Vagina (tissue), 2 donors: ENCODE measurements at places on chromosomes 13 and 19. TPM values are rescaled to one million over a fixed set of nuclear protein-coding genes. Genes with fewer than 3 reads are reported as not detected.

DNA sequence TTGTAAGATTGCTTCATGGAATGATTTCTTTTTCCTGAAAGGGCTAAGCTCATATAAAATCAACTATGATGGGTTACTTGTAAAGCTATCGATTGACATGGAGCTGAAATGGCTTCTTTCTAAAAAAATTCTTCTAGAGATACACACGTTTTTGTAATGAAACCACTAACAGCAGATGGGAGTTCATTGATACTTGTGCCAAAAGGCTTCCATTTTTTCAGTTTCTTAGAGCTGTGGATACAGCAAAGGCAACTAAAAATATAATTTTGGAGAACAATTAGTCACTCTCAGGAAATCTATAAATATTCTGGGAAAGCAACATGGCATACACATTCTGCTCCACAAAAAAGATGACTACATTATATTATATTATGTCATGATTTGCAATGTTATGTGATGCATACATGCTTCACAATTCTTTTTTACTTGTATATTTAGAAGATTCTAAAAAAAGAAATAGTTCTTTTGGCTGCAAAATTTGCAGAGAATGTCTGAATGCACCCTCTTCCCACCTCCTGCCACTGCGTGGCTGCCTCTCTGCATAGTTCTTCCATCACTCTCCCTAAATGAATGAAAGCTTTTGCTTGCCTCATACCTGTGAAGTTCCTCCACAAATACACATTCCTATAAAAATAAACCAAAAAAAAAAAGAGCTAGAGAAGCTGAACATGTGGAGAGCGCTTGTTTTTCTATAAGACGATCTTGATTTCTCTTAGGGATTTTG lies 802.5 kb downstream of the EFNB2 start:
- H3K4me3 ChIP-seq, result no peak overlapping the region
- no peak overlapping the region for H3K27ac ChIP-seq
- H3K4me1 ChIP-seq, result no peaks in the 10 kb centered on the region
- no peaks in the 10 kb centered on the region for H3K36me3 ChIP-seq
- H3K27me3 ChIP-seq, result no peaks in the 10 kb centered on the region

DNA sequence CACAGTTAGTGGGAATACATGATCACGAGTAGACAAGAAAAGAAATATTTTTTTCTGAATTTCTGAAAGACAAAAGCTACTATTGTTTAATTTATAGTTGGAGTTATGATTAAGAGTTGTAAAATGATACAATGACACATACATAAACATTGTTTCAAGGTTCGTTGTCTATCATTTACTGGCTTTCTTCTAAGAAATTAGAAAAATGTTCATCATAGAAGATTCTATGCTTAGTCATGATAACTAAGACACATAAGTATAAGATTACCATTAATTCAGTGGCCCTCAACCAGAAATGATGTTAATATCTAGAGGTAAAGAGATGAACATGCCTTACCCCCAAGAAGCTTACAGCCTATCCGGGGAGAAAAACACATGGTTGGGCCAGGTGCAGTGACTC lies 1832.8 kb upstream of the PRR20A start:
- no peaks in the 10 kb centered on the region for H3K27me3 ChIP-seq
- H3K27ac ChIP-seq, result no peak overlapping the region
- no peak for DNase-seq
- H3K4me1 ChIP-seq, result no peaks in the 10 kb centered on the region
- no peaks in the 10 kb centered on the region for H3K36me3 ChIP-seq

Gene ZNF528
- 11.0 TPM for total RNA-seq

DNA sequence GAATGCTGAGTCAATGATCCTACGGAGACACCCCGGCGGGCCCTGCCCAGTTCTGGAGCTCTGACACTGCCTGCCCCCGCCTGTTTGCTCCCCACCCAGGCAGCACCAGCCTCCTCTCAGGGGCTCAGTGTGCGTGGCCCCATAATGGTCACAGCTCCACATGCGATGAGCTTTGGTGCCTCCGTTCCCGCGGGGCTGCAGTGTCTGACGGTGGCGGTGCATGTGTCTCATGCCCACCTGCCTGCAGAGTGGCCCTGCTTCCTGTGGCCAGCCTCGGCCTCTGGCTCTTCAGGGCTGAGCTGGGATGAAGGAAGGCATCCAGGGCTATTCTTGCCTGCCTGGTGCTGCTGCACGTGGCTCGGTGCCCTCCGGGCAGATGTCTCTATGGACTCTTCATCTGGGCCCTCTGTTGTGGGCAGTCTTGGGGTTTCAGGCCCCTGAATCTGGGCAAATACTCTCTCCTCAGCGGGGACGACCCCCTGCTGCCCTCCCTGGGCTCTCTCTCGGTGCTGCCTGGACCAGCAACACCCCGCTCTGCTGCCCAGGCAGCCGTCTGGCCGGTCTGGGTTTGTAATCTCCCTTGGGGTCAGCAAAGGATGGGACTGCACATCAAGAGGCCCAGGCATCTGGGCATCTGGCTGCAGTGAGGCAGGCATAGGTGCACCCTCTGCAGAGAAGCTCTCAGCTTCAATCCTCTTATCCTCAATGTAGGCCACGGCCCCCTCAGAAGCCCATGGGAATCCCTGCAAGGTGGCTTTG lies 19.3 kb upstream of the TMEM255B start:
- no peaks in the 10 kb centered on the region for H3K36me3 ChIP-seq
- no peak for DNase-seq
- H3K4me1 ChIP-seq, result peaks cover 8% of the 10 kb centered on the region
- no peak overlapping the region for H3K27ac ChIP-seq
- H3K27me3 ChIP-seq, result no peaks in the 10 kb centered on the region
- no peak overlapping the region for H3K4me3 ChIP-seq

Gene NCAN
- not detected for total RNA-seq

Gene BTBD2
- 81.5 TPM for total RNA-seq

GRCh38 chr19:7301525-7301924 lies 7.3 kb upstream of the INSR start:
- no peaks in the 10 kb centered on the region for H3K36me3 ChIP-seq
- no peaks in the 10 kb centered on the region for H3K4me1 ChIP-seq
- no peak overlapping the region for H3K4me3 ChIP-seq
- H3K27ac ChIP-seq, result no peak overlapping the region

DNA sequence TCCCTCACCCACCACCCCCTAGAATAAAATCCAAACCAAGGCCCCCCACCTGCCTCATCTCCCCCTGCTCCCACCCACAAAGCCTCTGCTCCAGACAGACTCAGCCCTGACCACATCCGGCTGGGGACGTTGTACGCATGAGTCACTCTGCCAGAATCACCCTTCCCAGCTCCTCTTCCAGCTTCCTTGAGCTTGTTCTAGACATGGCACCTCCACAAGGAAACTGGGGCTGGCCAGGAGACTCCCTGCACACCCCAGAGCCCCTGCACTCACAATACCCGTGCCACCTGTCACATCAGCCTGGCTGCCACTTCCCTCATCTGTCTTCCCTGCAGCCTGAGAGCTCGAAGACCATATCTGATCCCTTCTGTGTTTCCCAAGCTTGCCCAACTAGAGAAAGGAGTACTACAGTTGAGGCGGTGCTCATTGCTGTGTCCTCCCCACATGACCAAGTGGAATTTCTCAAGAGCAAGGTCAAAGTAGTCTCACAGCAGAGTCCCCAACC lies 9.7 kb downstream of the DEDD2 start:
- peak overlapping the region; percentile 44 for H3K27ac ChIP-seq
- peaks cover 79% of the 10 kb centered on the region for H3K36me3 ChIP-seq
- H3K27me3 ChIP-seq, result no peaks in the 10 kb centered on the region
- no peak overlapping the region for H3K4me3 ChIP-seq
- H3K4me1 ChIP-seq, result peaks cover 28% of the 10 kb centered on the region

Gene PRTN3
- total RNA-seq, result not detected

GRCh38 chr13:51322826-51323225 lies 16.7 kb upstream of the SERPINE3 start:
- no peak overlapping the region for H3K4me3 ChIP-seq
- no peak overlapping the region for H3K27ac ChIP-seq
- no peaks in the 10 kb centered on the region for H3K4me1 ChIP-seq
- peak; percentile 81 for DNase-seq

GRCh38 chr13:54029720-54030119 lies 1001.1 kb downstream of the OLFM4 start:
- H3K27ac ChIP-seq, result no peak overlapping the region
- no peak for DNase-seq
- no peak overlapping the region for H3K4me3 ChIP-seq
- no peaks in the 10 kb centered on the region for H3K36me3 ChIP-seq
- H3K27me3 ChIP-seq, result no peaks in the 10 kb centered on the region

GRCh38 chr13:28478127-28478526 lies 16.8 kb downstream of the FLT1 start:
- no peaks in the 10 kb centered on the region for H3K36me3 ChIP-seq
- no peak overlapping the region for H3K27ac ChIP-seq
- H3K4me3 ChIP-seq, result no peak overlapping the region
- no peaks in the 10 kb centered on the region for H3K4me1 ChIP-seq
- DNase-seq, result no peak

DNA sequence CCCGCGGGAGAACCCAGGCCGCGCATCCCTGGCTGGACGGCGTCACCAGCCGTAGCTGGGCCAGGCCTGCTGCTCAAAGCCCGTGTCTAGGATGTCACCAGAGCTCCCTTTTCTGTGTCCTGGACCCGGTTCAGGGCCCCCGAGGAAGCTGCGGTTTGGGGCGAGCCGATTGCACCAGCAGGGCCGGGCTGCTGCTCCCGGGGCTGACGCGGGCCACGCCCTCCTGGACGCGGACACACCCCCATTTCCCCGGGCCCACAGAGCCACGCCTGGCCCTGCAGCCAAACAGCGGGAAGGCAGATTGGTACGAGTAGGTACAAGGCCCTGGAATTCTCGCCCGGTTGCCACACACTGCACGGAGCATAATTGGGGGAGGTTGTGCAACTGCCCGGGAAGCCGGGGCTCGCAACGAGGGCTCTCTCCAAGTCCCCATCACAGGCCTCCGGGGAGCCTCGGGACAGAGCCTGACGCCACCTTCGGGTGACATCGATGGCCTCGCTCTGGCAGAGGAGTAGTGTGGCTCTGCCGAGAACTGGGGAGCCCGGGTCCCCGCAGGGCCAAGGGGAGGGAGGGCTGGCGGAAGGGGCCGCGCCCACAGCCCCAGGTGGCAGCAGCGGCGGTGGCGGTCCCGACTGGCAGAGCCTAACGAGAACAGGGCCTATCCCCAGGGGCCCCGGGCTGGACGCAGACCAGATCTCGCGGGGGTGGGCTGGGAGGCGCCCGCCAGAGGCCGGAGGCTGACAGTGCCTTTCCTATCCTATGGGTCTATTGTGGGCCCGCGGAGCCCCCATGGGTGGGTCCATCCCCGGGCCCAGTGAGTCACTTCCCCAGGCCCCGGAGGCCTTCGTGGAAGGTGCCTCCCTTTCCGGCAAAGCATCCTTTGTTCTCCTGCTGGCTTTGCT lies 23.5 kb downstream of the KCTD15 start:
- peak; percentile 91 for DNase-seq
- no peaks in the 10 kb centered on the region for H3K27me3 ChIP-seq
- H3K4me3 ChIP-seq, result peak overlapping the region; percentile 60
- peaks cover 40% of the 10 kb centered on the region for H3K4me1 ChIP-seq

Gene ZFP36
- 631 TPM for total RNA-seq

Gene PSG7
- total RNA-seq, result not detected

GRCh38 chr13:33259296-33259695 lies 26.3 kb downstream of the STARD13 start:
- H3K4me1 ChIP-seq, result peaks cover 65% of the 10 kb centered on the region
- no peaks in the 10 kb centered on the region for H3K36me3 ChIP-seq
- no peak overlapping the region for H3K4me3 ChIP-seq
- H3K27me3 ChIP-seq, result no peaks in the 10 kb centered on the region
- DNase-seq, result no peak
- peak overlapping the region; percentile 54 for H3K27ac ChIP-seq

Gene ATP8A2
- 1.5 TPM for total RNA-seq

Gene KRTDAP
- total RNA-seq, result 687 TPM

Gene ZNF541
- total RNA-seq, result not detected

Gene CACNG8
- not detected for total RNA-seq

DNA sequence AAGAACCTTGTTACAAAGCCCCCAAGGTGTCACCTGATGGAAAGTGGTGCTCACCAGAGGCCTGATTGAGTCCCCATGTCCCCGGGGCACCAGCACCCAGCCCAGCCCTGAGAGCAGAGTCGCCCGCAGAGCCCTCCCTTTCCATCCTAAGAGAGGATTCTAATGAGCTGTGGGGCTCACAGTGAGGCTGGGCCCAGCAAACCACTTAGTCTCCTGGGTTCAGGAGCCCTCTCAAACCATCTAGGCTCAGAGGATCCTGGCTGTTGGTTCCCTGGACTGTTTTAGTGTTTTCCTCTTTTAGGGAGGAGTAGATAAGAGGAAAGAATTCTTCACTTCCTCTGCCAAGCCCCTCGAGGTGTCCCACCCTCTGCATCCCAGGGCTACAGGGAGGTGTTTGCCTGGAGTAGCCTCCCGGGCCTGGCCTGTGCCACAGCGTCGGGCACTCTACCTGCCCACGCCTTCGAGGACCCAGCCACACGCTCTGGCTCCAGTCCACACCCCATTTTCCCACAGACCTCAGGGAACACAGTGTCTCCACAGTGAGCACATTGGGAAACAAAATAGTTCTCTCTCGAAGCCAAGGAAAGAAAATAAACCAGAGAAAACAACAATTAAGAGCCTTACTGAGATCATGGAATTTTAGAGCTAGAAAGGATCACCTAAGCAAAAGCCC lies 34.4 kb downstream of the DHRS12 start:
- peak overlapping the region; percentile 92 for H3K27ac ChIP-seq
- peaks cover 8% of the 10 kb centered on the region for H3K36me3 ChIP-seq

Gene FGF21
- not detected for total RNA-seq

DNA sequence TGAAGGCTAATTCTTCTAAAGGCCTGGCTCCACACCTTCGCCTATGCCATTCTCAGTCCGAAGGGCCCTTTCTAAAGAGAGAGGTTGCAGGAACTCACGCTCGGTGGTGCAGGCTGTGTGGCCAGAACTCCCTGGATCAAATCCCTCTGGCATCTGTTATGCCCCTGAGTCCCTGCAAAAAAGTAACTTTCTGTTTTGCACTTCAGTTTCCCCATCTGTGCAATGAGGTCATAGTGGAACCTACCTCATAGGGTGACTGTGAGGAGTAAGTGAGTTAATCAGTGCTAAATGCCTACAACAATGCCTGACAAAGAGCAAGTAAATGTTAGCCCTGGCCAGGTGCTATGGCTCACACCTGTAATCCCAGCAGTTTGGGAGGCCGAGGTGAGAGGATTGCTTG lies 7.3 kb downstream of the IGSF23 start:
- H3K27me3 ChIP-seq, result no peaks in the 10 kb centered on the region
- no peaks in the 10 kb centered on the region for H3K36me3 ChIP-seq
- H3K4me1 ChIP-seq, result no peaks in the 10 kb centered on the region
- no peak overlapping the region for H3K4me3 ChIP-seq
- H3K27ac ChIP-seq, result no peak overlapping the region
- DNase-seq, result no peak
